ENCODE measurements at places on chromosomes 2 and 18. TPM values are rescaled to one million over a fixed set of nuclear protein-coding genes. Genes with fewer than 3 reads are reported as not detected.

DNA sequence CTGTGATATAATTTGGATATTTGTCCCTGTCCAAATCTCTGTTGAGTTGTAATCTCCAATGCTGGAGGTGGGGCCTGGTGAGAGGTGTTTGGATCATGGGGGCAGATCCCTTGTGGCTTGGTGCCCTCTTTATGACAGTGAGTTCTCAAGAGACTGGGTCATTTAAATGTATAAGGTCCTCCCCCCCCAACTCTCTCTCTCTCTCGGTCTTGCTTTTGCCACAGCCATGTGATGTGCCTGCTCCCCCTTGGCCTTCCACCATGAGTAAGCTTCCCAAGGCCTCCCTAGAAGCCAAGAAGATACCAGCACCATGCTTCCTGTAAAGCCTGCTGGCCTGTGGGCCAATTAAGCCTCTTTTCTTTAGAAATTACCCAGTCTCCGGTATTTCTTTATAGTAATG is 58.6 kb downstream of the FN1 start:
- DNase-seq: no peak

SCYGR7 gene
- total RNA-seq: not detected

FRZB gene
- total RNA-seq: 0.18 TPM

GRCh38 chr18:3481696-3482210 is 31.8 kb downstream of the TGIF1 start:
- peak; percentile 52 for DNase-seq

DNA sequence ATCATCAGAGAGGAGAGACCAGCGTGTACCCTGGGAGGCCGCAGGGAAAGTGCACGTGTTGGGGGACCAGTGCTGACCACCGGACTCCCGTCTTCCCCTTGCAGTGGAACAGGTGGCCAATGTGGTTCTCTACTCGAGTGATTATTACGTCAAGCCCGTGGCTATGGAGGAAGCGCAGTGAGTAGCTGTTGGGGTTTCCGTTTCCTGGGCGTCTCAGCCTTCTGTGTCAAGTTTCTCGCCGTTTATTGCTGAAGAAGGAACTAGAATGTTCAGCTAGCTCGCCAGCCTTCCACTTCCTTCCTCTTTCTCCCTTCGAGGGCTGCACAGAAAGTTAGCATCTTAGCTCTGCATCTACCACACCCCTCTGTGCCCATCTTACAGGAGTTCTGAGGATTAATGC is 22.8 kb upstream of the DGKD start:
- DNase-seq: no peak

DNA sequence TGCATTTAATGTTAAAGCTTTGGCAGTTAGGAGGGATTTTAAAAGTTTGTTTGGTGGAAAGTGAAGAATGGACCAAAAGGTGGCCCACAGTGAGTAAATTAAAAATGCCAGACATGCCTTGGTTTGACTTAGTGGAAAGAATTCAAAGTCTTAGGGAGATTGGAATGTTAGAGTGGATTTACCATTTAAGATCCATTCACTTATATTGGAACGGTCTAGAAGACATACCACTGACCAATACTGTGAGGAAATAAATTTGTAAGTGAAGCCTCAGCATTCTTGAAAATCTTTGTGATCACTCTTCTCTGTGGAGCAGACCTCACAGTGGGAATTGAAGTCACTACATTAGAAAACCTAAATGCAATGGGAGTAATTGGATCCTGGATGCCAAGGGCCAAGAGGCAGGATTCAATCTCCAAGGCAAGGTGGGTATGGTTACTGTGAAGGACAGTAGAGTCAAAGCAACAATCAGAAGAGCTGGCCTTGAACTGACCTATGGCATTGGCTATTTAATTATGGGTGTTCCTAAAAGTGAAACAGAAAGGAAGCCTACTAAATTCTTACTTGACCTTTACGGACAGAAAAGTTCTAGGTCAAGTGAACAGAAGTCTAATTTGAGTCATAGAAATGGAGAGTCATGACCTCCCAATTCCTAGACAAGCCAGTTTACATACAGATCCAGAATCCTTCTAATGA is 40.2 kb upstream of the VRK2 start:
- no peak for DNase-seq

GRCh38 chr2:54668711-54669110 is 54.8 kb upstream of the EML6 start:
- no peak for DNase-seq
